ENCODE measurements at places on chromosomes 7 and 10. TPM values are rescaled to one million over a fixed set of nuclear protein-coding genes. Genes with fewer than 3 reads are reported as not detected.

Gene MBL2
- not detected for total RNA-seq

Gene MYO1G
- total RNA-seq, result 382 TPM

Gene TMEM178B
- 2.6 TPM for total RNA-seq

Gene FOXP2
- not detected for total RNA-seq

Gene TYSND1
- 12.2 TPM for total RNA-seq

Gene HOXA9
- not detected for total RNA-seq

Gene GATA3
- 55.4 TPM for total RNA-seq

Gene FBH1
- total RNA-seq, result 68.6 TPM

Gene PPP1R3C
- total RNA-seq, result not detected

Gene SLC13A4
- not detected for total RNA-seq

Gene CALCR
- total RNA-seq, result not detected

Gene OR2A7
- total RNA-seq, result 4.5 TPM

Gene EFCAB10
- not detected for total RNA-seq

Gene OPALIN
- total RNA-seq, result not detected

Gene CHST3
- total RNA-seq, result 0.05 TPM

Gene SRI
- total RNA-seq, result 89.6 TPM

Gene ETV1
- not detected for total RNA-seq

Gene C10orf143
- 3.6 TPM for total RNA-seq

Gene NFE2L3
- 13.6 TPM for total RNA-seq
